ENCODE measurements at places on chromosomes 11 and 22.

DNA sequence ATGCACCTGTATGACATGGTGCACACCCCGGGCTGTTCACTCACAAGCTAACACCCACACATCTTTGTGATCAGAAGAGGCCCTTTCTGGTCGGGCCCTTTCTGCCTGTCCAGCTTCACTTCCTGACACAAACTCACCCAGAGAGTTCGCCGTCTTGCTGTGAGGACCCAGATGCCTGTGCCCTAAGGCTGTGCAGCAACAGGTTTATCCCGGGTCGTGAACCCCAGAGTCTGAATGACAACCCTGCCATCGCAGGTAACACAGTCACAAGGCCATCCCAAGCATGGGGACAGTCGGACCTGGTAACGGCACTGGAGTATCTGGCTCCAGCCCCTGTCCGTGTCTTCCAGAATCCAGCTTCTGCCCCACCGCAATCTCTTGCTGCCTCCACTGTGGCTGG, 235.1 kb downstream of the BUD13 start:
- no peak for DNase-seq

GRCh38 chr22:28773461-28773867, 969 bp downstream of the CCDC117 start:
- no peak for DNase-seq

DNA sequence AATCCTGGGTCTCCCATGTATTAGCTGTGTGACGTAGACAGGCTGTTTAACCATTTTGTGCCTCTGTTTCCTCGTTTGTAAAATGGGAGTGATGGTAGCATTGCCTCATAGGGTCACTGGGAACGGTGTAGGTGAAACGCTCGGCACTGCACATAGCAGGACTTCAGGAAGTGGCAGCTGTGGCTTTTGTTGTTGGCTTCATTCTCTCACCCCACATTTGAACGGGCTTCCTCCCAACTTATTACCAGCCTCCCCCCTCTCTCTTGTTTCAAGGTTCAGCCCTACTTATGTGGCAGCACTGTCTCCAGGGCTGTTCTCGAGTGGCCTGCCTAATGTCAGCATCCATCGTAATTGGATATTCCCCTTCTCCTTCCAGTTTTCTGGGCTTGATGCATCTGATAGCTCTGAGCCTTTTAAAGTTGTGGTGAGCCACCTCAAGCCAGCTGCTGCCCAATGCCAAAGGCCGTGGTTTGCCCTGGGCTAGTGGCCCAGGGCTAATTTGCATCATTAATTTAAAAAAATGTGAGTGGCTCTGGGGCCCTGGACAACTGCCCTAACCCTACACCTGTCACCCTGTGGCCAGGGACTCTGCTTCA, 217.8 kb upstream of the TBCEL start:
- DNase-seq: no peak

DNA sequence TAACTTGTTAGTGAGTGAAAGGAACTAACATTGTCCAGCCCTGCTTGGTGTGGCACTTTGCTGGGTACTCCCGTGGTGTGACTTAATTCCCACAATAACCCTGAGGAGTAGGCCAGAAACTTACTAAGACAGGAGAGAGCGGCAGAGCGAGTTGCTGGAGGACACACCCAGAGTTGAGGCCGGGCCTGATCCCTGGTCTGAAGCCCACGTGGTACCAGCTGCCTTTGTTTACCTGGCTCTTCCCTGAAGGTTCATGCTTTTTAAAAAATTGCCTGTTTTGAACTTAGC, 594 bp downstream of the MPST start:
- DNase-seq: no peak

GRCh38 chr11:117833401-117833891, 8.9 kb upstream of the FXYD2 start:
- DNase-seq: peak; percentile 97

DNA sequence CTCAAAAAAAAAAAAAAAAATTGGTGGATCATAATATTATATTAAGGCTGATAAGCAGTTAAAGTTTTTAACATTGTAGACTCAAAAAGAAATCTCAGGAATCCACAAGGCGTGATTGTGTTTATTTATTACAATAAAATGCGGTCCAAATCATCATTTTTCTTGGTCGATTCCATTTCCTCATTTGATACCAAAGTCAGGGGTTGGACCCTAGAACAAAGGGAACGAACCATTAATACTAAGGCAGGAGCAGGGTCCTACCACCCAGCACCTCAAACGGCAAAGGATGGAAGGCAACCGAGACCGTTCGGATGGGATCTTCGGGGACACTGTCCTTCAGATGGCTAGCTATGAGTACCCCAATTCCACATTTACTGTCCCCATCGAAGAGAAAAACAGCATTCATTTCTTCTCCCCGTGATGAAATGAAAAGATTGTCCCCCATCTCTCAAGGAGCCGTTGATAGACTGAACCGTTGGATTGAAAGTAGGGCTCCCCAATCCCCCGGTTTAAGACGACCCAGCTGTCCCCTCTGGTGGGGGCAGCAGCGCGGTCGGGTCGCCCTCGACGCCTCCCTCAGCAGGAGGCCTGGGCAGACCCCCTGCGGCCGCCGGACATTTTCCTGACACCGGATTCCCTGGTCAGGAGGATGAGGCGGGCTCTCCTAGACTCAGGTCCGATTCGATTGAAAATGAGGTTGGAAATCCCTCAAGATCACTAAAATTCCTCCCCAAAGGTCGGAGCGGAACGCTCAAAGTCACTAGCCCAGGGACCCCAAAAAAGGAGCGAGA, 607 bp downstream of the DMC1 start:
- no peak for DNase-seq

DNA sequence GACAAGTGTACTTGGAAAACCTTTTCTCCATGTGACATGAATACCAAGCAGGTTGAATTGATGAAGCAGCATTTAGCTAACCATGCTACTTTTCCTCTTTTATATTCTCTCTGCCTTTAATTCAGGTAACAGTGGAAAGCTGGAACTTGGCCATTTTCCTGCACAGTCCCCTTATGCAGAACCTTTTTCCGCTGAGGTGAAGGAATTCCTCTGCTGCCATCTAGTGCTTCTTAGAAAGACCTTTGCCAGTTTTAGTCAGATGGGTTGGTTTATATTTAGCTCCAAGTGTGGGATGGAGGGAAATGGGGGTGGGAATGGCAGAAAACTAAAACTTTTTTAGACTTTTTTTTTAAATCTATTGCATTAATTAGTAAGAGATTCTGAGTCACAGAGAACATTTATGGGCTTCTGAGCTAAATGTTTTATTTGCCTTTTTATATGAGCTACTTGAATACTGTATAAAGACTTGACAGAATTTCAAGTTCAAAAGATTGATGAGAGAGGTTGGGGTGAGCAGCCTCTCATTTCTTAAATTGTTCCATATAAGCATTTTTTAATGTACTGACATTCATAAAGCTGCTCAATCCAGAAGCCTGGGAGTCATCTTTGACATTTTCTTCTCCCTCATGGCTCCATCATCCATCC, 153.9 kb upstream of the ZC3H12C start:
- DNase-seq: peak; percentile 40

- DNase-seq: no peak
Observed at GRCh38 chr22:36194971-36195370, 6.6 kb downstream of the APOL4 start.
